SJSA1 (cell line): ENCODE measurements at places on chromosomes 1 and 21. TPM values are rescaled to one million over a fixed set of nuclear protein-coding genes. Genes with fewer than 3 reads are reported as not detected.

SELP gene
- total RNA-seq = not detected in 2 replicates

FAM177B gene
- not detected in 2 replicates for total RNA-seq

B3GALT5 gene
- 0.76 and 1.2 TPM in 2 replicates for total RNA-seq

RNU1-2 gene
- under 0.01 and 294 TPM in 2 replicates for total RNA-seq

CTSS gene
- 6.6 and 13.4 TPM in 2 replicates for total RNA-seq

NAV1 gene
- 12.7 and 15.5 TPM in 2 replicates for total RNA-seq

LRRC53 gene
- total RNA-seq = not detected in 2 replicates

TLR5 gene
- total RNA-seq = 1.7 and 2.4 TPM in 2 replicates

ADCY10 gene
- total RNA-seq = not detected in 2 replicates

GRCh38 chr1:68963353-68963752 lies 466.5 kb upstream of the DEPDC1 start:
- no peak for DNase-seq

- DNase-seq = no peak
Observed at GRCh38 chr1:150320667-150320978, 710 bp upstream of the PRPF3 start.

GRCh38 chr1:98184856-98185255 lies 264.0 kb upstream of the DPYD start:
- no peak for DNase-seq

- no peak for DNase-seq
Observed at GRCh38 chr1:26168410-26169197, at the start of gene C1orf232. TSS of gene C1orf232 (minus strand) at chr1:26168963. CDS start at chr1:26168499, 464 bp downstream.

DNA sequence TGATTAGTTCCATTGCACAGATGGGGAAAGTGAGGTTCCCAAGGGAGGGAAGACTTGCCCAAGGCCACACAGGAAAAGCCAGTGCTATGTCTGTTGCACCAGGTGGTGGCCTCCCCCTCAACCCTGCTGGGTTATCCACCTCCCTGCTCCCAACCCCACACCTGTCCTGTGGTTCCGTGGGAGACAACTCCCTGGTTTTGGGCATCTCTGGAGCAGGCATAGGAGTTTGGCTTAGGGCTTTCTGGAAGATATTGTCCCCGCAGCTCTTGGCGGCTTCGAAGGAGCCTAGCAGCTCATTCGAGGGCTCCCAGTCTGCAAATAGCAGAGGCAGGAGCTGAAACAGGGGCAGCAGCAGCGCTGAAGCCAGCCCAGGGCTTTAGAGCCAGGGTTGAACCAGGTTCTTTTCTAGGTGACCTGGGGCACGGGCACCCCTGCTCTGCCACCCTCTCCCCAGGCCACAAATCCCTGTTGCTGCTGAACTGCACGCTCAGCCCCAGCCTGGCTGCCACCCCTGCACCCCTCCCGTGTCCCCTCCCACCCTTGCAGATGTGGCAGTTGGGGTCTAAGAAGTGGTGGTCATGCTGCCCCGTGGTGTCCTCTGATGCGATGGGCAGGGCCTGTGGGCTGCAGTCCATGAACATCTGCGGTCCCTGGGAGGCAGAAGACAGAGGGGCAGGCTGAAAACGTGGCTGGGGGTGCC lies 22.1 kb downstream of the SPOCD1 start:
- no peak for DNase-seq

DNA sequence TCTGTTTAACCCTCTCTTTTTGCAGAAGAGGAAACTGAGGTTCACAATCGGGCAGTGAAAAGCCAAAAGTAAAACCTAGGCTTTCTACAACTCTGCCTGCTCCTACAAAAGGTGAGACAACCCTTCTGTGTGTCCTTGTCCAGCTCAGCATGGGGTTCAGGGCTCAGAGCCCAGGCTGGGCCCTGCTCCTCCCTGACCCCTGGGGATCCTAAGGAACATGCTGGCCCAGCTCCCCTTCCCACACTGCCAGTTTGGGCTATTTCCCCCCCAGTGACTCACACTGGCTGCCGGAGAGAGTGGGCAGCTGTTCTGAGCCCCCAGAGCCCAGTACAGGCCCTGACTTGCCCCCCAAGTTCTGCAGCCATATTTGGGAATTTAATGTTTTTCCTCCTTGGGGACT lies 8.9 kb downstream of the FAM229A start:
- DNase-seq = no peak

DNA sequence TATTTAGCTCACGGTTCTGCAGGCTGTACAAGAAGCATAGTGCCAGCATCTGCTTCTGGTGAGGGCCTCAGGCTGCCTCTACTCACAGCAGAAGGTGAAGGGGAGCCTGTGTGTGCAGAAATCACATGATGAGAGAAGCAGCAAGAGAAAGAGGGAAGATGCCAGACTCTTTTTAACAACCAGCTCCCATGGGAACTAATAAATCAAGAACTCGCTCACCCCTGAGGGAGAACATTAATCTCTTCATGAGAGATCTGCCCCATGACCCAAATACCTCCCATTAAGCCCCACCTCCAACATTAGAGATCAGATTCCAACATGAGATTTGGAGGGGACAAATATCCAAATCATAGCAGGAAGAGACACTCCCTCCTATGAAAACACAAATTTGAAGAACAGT lies 74.1 kb downstream of the OLFML2B start:
- DNase-seq = no peak

GRCh38 chr1:45356186-45356585 lies 15.9 kb upstream of the MUTYH start:
- no peak for DNase-seq

- DNase-seq = peak; percentile 72
Observed at GRCh38 chr1:211830328-211831142, at the start of gene LPGAT1. TSS of gene LPGAT1 (minus strand) at chr1:211830763. CDS start at chr1:211829296, 1,467 bp downstream.

DNA sequence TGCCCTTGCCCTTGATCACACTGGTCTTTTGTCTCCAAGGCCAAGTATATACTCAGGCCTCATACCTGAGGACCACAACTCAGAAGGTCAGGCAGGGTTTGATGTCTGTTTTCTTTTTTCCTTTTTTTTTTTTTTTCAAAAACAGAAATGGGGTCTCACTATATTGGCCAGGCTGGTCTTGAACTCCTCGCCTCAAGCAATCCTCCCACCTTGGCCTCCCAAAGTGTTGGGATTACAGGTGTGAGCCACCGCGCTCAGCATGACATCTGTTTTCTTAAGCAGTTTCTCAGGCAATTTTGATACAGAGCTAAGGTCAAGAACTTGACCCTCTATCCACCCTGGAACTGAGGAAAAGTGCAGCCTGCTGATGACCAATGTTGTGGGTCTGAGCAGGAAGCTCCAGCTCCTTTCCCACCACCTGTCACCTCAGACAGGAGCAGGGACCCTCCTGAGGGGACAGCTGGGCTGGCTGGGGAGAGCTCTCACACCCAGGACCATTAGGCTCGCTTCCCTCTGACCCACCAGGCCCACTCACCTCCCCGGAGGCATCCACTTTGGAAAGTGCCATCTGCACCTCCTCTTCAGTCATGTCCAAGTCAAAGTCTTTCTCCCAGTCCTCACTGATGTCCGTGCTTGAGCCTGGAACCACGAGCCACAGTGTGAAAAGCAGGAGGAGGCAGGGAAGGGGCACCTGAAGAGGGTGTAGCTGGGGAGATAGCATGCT lies 5.7 kb downstream of the TSSK3 start:
- no peak for DNase-seq

GRCh38 chr1:210457568-210457967 lies 128.9 kb downstream of the HHAT start:
- DNase-seq = no peak

GRCh38 chr1:169318536-169319244 lies 48.9 kb downstream of the NME7 start:
- DNase-seq = no peak

DNA sequence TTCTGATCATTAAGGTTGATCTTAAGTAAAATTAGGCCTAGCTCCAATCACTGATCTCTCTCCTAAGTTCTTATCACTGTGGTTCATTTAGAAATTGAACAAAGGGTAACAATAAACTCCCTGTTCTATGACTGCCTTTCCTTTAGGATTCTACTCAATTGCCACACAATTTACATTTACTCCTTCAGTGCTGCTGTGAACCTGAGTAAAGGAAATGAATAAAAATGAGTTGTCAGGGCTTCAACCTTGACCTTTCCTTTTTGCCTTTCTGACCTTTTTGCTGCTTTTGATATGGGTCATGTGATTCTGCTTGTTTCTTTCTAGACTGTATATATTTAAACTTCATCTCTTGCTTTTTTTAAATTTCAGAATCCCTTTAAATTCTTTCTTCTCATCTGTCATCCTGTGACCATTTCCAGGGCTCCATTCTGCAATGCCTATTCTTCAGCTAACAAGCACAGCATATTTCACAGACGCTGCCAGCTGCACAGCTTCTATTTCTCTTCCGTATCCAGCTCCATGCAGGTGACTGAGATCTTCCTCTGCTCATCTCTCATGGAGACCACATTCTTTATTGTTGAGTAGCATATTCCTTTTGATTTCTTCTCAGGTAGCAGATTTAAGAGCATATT lies 3.2 kb downstream of the LRRC8B start:
- no peak for DNase-seq

- DNase-seq = no peak
Observed at GRCh38 chr21:36504067-36505058, 24.4 kb upstream of the CLDN14 start.

- DNase-seq = peak; percentile 36
Observed at GRCh38 chr1:152185544-152186391, 26.7 kb upstream of the RPTN start.
